Fibroblast of skin of right biceps (primary cell): ENCODE measurements at places on chromosomes 7 and 10.
A peak's percentile ranks its signal among the peaks of the same experiment; 100 is the strongest.

DNA sequence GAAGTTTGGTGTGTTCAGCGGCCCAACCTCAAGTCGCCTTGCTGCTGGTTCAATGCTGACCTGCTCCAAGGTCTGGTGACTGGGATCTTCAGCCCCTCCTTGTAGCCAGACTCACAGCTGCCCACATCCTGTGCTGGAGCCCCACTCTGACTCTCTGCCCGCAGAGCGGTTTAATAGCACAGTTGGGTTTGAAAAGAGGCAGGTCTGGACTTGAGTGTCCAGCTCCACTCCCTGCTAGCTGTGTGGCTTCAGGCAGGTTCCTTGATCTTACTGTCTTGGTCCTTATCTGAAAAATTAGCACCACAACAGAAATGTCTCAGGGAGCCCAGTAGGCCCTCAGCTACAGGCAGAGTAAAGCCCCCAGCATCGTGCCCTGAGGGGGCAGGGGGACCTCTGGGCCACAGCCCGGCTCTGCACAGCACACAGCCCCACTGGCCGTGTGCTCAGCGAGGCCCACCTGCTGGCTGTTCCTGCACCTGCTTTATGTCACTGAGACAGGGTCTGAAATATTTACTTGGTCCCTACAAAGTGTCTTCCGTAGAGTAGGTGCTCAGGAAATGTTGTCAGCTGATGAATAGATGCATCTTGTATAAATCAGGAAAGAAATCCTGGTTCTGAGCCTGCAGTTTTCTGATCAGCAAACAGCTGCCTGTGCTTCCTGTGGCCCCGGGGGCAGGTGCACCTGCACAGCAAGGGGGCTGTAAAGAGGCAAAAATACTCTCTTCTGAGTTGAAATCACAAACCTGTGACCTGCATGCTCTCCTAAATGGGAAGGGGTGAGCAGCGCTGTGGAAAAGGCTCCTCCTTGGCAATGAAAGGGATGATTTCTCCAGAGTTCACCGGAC, 155.5 kb downstream of the SVIL start:
- no peak for DNase-seq

DNA sequence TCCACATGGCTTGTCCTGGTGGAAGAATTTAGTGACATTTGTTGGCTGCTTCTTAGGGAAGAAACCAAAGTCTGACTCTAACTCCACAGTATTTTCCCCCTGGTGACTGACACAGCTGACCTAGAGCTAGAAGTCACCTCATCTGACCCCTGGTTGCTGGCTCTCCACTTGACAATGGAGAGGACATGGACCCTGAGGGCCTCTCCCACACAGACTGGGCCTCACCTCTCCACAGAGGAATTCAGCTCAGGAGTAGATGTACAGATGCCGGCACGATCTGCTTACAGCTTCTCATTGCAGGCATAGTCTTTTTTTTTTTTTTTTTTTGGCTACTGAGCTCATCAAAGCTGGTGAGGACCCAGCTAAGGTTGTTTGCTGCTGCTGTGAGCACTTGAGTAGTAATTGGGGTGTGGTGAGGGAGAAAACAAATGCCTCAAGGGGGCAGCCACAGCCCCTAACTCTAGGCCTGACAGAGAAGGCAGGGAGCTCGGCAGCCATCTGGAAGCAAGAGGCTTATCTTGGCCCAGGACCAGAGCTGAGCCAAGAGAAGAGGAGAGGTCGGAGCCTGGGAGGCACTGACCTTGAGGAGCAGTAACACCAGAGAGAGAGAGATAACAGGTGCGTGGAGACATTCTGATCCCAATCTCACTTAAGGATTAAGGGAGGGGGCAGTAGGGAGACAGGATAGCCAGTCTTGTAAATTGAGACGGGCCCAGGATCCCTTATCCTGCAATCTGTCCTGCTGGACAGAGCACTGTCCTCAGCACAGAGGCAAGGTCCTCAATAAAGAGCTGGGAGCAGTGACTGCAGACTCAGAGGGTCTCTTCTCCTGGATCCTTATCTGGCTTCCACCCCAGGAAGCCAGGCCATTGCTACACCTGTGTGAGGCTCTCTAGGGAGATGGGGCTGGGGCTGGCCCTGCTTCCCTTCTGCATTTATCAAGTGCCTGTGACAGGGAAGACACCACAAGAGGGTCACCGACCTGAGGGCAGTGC, 9.4 kb downstream of the PRSS58 start:
- DNase-seq, result no peak

DNA sequence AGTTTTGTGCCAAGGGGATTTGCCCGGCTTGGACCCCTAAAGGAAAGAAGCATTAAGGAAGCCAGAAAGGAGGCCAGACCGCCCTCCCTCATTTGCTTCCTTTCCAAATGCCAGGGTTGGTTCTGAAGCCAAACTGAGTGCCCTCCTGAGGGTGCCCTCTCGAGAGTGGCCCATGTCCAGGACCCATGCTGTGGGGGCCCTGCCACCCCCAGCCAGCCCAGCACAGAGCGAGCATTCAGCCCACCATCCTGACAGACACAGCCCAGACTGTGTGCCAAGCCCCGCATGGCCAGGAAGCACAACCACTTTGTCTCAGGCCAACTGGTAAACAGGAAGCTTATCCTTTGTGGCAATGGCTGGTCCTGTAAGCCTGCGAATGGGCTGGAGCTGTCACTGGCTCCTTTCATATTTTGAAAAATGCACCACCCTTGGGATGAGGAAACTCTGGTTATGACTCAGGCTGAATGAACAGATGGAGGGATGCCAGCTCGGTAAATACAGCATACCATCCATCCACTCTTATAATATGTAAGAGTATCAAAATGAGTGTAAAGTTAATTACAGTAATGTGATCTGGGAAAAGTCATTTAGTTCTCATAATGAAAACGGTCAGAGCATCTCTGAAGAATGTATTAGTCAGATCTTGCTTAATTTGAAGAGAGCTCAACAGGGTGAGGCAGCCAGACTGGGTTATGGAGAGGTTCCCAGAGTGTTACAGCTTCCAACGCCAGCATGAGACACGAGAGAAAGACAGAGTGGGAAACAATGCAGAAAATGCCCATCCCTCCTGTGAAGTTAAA, 65.0 kb downstream of the STK17A start:
- DNase-seq, result peak; percentile 100

DNA sequence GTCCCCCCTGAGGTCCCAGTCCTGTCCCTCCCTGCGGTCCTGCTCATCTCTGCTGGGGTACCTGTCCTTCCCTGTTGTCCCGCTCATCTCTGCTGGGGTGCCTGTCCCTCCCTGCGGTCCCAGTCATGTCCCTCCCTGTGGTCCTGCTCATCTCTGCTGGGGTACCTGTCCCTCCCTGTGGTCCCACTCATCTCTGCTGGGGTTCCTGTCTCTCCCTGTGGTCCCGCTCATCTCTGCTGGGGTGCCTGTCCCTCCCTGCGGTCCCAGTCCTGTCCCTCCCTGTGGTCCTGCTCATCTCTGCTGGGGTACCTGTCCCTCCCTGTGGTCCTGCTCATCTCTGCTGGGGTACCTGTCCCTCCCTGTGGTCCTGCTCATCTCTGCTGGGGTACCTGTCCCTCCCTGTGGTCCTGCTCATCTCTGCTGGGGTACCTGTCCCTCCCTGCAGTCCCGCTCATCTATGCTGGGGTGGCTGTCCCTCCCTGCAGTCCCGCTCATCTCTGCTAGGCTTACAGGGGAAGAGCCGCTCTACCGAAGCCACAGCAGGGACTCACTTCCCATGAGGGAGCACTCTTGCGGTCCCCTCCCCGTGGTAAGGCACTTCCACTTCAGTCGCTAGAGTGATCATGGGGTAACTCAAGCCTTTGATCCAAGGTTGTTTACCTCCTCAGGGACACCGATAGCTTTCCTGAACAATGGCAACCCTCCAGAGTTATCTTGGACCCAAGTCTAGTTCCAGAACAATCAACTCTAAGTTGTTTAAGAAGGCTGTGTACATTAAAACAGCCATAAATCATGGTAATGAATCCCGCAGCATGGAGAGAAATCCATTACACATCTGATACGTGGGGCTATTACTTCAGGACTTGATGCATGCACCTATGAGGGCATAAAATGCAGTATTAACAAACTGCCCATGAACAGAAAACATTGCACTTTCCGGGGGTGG, 46.8 kb upstream of the MNX1 start:
- no peak for DNase-seq

- DNase-seq, result no peak
These were observed 215.6 kb downstream of the TAX1BP1 start for GRCh38 chr7:27955596-27955995.

DNA sequence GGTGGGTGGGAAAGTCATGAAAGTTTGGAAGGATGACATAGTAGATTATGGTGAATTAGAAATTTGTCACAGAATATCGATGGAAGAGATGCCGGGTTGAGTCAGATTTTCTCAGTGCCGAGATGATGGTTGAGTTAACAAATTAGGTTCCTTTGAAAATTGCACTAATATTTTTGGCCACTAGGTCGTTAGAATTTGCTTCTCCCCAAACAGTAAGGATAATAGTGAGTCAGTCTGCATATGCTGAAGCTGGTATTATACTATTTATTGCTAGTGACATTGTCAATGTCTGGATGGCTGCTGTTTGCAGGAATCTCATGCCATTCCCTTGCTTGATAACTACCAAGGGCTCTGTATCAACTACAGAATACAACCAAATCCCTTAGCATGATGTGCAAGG, 37.7 kb upstream of the MINDY3 start:
- peak; percentile 7 for DNase-seq

DNA sequence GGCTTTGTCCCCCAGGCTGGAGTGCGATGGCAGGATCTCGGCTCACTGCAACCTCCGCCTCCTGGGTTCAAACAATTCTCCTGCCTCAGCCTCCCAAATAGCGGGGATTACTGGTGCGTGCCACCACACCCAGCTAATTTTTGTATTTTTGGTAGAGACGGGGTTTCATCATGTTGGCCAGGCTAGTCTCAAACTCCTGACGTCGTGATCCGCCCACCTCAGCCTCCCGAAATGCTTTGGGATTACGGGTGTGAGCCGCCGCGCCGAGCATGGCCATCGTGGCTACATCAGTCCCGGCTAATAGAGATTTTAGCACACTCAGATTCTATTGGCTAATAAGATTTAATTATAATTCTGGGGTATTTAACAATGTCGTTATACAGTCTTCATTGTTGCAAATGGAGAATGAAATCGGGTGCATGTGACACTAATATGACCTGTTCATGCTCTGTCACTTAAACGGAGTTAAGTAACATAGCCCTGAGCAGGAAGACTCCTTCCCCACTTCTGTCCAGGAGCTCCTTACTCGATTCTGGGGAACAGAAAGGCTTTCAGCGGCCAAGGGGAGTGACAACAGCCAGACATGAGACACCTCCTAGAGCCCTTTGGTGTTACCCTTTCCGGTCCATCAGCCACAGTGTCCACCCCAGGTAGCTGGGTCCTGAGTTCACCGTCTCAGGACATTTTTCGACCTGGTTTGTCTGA, 40.9 kb upstream of the FAM20C start:
- no peak for DNase-seq

GRCh38 chr10:78960316-78960800, 108.4 kb upstream of the ZMIZ1 start:
- DNase-seq, result peak; percentile 94

- no peak for DNase-seq
These were observed 40.8 kb downstream of the NRP1 start for GRCh38 chr10:33293531-33294170.

DNA sequence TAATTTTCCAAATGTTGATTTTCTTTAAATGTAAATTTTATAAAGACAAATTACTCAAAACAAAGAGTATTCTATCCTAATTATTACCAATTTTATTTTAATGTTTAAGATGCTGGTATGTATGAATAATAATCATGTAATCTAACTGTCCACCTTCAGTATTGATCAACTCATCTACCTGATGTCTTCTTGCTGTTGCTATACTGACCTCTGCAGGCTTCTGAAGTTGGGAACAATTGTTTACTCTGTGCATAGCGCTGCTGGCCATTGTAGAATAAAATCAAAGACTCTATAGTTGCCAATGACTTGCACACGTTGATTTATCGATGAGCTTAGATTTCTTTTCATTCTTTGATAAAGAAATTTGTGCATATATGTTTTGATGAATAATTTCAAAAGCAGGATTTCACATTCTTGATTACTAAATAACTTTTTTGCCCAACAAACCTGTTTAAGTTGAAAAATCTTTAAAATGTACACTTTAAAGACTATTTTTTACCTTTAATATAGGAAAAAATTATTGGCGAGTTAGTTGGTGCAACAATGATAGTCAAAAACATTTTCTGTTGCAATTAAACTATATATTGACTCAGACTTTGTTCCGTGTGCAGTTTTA, 282.3 kb downstream of the TFEC start:
- peak; percentile 17 for DNase-seq

DNA sequence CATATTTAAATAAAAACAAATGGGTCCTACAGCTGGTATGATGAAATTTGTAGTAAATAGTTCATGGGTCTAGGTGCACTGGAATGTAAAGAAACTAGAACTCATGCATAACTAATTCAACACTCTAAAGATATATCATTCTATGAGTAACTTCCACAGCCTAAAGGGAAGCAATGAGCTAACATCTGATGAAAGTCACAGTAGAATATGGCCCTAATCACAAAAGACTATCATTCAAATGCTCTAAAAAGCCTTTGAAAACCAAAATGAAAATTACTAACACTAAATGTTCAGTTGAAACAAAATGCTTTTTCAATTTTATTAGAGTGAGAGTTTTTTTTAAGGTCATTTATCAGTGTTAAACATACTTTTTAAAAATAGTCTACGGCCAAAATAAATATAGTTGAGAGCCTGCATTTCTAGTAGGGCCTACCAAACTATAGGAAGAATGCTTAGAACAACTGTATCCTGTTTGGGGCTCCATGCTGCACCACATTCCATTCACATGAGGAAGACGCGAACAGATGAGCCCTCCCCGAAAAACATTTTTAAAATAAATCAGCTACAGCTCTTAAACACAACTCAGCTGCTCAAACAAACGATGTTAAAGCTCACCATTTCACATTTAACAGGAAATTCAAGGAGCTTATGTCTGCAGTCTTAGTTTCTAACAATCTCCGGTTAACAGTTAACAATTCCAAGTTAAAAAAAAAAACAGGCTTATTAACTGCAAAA, 134.5 kb downstream of the NRBF2 start:
- peak; percentile 92 for DNase-seq

- DNase-seq, result peak; percentile 80
These were observed 252.5 kb downstream of the PTEN start for GRCh38 chr10:88115968-88116367.

- DNase-seq, result no peak
These were observed 136.9 kb downstream of the SLIT1 start for GRCh38 chr10:97048649-97049427.
